ENCODE measurements at places on chromosomes 16 and 17.

- DNase-seq, result no peak
These were observed 214.3 kb upstream of the N4BP1 start for GRCh38 chr16:48824271-48824670.

DNA sequence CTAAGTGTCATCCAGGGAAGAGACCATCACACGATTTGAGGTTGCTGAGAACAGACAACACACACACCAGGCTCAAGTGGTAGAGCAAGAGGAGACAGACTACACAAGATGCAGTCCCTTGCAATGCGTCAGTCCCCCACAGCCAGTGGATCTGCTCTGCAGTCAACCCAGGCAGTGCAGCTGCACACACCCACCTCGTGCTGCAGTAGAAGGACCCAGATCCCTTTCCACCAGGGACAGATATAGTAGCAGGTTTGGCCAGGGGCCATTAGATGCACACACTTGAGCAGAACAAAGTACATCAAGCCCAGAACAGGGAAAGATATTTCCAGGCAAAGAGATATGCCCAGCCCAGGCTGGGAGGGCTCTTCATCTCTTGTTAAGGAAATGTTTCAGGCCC is 112.9 kb downstream of the GRIN2A start:
- DNase-seq, result no peak

DNA sequence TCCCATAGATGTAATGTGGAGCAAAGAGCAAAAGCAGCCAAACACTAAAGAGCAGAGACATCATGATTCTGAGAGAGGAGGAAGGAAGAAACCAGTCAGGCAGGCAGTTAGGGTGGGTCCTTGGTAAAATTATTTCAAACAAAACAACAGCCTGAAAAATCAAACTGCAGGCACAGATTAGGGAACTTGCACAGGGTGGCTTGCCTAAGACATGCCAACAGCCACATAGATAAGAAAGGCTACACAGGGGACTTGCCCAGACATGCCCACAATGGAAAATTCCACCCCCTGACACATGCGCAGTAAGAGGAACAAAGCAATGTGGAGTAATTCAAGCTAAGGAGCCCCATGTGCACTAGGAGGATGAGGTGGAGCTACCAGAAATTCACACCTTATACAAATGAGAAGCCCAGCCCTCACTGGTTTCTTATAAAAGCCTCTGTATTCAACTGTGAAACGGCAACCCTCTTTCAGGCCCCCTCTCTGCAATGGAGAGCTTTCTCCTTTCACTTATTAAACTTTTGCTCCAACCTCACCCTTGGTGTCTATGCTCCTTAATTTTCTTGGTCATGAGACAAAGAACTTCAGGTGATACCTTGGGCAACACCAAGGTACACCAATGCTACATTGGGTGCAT is 7.3 kb upstream of the GAS7 start:
- no peak for DNase-seq

DNA sequence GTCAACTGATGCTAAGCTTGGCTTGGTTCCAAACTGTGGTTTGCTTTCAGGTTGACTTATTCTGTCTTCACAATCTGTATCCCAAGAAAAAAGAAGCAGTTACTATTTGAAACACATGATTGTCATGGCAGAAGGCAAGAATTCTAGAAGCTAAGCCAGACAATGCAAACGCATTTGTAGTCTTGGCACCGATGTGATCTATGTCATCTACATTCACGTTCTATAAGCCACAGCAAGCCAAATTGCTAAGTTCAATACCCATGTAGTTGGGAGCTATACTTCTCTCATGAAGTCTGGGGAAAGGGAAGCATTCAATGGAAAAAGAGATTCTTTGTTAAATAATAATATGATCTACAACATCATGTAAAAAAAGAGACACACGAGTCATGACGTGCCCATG is 18.3 kb upstream of the KIF2B start:
- DNase-seq, result no peak

DNA sequence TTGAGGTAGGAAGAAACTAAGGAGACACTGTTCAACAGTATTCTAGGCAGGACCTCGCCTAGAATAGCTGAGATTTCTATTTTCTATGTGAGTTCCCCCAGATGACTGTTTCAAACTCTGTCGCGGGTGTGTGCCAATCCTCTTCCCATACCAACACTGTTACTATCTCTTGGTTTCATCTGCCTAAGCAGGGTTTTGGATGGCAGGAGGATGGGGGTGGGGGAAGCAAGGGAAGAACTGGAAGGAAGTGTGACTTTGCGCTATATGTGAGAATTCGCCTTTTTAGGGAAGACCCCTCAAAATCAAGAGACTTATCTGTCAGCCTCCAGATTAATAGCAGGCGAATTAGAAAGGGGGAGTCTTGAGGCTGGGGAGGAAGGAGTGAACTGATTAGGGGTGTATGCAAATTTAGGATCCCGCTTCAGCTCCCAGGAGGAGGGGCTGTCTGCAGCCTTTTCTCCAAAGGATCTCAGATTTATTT is 521 bp upstream of the G6PC3 start:
- no peak for DNase-seq

DNA sequence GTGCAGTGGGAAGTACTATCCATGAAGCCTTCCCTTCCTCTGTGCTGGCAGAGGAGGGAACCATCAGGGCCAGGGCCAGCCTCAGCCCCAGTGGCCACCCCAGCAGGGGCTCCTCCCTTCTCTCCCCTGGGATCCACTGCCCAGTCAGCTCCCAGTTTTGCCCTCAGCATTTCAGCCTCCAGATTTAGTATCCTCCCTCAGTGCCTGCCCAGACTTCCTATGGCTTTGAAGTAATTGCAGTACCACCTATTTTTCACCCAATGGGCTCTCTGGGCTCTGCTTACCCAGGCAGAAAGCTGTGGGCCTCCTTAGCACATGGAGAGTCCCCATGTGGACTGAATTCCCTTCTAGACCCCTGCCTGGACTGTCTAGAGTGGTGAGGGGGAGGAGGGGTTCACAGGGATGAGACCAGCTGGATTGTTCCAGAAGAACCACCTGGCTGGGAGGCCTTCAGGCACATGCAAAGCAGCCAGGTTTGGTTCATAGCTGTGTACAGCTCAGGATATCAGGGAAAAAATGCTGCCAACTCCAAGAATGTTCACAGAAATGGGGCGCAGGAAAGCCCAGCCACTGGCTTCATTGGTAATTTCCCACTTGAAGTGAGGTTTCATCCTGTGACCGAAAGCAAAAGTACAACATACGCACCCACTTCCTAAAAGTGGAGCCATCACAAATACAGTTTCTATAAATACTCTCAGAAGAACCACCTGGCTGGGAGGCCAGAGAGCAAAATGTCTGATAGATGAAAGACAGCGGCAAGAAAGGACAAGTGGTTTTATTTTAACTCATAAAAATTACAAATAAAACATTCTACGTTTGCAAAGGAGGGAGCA is 15.2 kb upstream of the HERPUD1 start:
- DNase-seq, result no peak

DNA sequence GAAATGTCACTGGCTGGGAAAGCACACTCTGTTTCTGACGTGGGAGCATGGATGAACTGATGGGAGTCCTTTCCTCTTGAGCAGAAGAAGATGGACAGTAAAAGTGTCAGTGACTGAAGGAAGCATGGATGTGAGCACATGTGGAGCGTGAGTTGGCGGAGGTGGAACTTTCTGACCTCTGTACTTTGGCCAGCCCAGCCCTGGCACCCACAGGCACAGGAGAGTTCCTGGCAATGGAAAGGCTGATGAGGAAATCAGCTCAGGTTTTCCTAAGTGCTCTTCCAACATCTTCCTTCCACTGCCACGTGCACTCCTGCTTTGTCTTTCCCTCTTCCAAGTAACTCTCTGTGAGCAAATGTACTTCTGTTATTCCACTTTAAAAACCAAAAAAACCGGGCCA is 276.8 kb downstream of the NTN1 start:
- DNase-seq, result no peak

GRCh38 chr16:50659806-50660205 is 21.3 kb downstream of the SNX20 start:
- no peak for DNase-seq

DNA sequence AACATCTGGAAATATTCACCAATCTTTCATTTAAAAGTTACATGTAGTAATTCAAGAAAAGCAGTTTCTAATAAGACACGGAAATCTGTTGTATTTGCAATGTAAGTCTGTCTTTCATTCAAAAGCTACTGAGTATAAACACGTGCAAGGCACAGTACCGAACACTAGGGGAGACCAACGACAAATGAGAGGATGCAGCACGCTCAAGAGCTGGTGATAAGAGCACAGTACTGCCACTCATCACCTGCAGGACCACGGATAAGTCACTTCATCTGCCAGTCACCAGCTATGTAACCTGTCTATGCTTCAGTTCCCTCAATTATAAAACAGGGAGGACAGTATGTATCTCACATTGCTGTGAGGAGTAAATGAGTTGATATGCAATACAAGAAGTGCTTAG is 67.1 kb downstream of the CLEC18A start:
- DNase-seq, result no peak

DNA sequence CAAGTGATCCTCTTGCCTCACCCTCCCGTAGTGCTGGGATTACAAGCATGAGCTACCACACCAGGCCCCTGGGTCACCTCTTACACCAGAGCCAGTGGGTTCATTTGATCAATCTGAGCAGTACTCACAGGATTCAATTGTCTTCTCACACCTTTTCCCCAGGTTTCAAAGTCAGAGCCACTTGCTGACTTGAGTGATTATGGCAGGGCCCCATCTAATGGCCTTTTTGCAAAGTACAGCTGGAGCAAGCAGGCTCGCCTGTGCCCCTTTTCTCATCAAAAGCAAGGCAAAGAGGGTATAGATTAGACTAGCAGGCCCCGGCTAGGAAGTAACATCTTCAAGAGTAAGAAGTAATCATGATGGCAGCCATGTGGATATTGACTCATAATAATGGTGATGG is 114.8 kb upstream of the NOL11 start:
- no peak for DNase-seq

GRCh38 chr17:32161506-32162365 is 19.4 kb downstream of the RHOT1 start:
- no peak for DNase-seq

- no peak for DNase-seq
These were observed 5.5 kb upstream of the KRT10 start for GRCh38 chr17:40827746-40828453.

- DNase-seq, result no peak
These were observed 76.9 kb downstream of the RAI1 start for GRCh38 chr17:17757956-17758845.

- no peak for DNase-seq
These were observed 9.5 kb upstream of the UNK start for GRCh38 chr17:75774991-75775668.

GRCh38 chr17:49388692-49389513 is 25.8 kb downstream of the PHB1 start:
- DNase-seq, result no peak

- DNase-seq, result no peak
These were observed 513 bp upstream of the TBX21 start for GRCh38 chr17:47732399-47733046.

- DNase-seq, result no peak
These were observed 6.1 kb downstream of the THUMPD1 start for GRCh38 chr16:20735490-20735889.

- no peak for DNase-seq
These were observed 15.0 kb downstream of the CNEP1R1 start for GRCh38 chr16:50040018-50040417.

DNA sequence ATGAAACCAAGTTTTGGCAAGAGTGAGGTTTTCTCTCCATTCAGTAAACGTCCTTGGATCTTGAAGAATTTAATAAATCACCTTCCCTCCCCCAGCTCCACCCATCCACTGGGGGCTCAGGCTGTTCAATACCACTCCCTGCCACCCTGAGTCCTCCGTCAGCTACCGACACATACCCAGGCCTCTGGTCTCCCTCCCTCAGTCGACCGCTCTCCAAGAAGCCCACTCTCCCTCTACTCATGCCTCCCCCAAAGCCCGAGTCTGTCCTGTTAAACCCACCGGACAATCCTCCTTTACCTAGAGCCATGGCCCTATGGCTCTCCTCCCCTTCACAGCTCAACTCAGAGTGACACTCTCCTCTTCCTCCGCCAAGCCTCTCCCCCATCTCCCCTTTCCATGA is 19.7 kb upstream of the SLC4A1 start:
- no peak for DNase-seq

GRCh38 chr16:31277659-31278260 is 18.0 kb downstream of the ITGAM start:
- no peak for DNase-seq

DNA sequence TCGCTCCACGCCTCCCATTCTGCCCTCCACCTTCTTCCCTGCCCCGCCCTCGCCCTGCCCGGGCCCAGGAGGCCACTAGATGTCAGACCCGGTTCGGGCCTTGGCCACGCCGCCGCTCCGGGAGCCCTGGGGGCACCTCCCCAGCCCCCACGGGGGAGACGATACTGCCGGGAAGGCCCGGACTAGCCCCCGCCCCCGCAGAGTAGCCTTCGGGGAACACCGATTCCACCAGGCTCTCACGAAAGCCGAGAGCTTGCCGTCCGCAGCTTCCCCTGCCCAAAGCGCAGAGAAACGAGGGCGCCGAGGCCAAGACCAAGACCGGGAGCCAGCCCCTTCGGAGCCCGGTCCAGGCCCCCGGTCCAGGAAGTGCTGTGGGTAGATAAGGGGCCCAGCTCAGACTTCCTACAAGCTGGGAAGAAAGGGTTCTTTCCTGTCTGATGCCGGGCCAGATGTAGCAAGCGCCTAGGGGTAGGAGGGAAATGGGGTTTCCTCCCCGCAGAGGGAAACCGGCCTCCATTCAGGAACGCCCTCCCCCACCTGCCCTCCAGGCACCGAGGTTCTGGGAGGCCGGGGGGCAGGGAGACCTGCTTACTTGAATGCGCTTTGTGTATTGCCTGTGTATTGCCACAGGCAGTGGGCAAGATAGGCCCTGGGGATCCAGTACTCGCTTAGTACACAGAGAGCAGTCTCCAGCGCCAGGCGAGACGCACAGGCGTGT is 806 bp upstream of the CYB561 start:
- DNase-seq, result no peak

DNA sequence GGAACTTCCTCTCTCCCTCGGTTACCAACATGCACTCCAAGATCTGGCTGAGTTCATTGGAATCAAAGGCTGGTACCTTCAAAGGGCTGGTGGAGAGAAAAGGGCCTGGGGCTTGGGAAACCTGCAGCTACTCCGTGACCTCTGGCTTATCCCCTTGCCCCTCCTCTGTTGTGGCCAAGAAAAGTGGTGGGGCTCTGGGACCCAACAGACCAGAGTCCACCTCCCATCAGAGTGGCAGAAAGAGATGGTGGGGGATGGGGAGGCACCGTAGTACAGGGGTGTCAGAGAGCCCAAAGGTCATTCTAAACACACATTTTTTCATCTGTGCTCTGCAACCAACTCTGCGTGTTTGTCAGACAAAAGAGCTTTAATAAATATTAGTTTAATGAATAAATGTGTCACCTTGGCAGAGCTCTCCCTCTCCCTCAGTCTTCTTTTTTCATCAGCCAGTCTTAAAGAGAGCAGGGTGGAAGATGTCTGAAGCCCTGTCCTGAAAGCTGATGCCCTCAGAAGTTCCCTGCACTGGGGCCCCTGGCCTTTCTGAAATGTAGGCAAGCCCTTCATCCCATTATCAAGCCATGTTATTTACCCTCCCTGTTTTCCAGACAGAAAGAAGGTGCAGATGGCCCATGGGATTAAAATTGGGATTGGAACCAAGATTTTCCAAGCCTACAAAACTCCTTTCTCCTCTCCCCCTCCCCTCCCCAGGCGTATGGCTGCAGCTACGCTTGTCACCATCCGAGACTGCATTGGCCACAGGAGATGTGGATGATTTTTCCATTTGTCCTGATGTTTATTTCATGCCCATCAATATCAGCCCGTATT is 227.3 kb downstream of the CCDC182 start:
- DNase-seq, result no peak
